NCI-H1105 (cell line): ENCODE measurements at places on chromosomes 1 and 21.

DNA sequence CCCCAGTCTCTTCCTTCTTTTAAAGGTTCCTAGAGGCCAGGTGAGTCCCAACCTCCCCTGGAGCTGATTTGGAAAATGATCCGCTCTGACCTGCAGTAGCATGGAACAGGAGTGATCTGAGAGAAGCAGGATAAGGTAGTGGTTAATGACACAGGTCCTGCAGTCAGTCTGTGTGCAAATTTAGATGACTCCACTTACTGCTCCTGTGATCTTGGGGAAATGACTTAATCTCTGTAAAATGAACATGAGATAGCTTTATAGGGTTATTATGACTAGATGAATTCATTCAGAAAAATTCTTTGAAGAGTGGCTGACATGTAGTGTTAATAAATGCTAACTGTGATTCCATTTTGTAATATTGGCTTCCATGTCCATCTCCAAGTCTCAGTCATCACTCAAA is 374.9 kb upstream of the CAMK1G start:
- DNase-seq, result no peak

DNA sequence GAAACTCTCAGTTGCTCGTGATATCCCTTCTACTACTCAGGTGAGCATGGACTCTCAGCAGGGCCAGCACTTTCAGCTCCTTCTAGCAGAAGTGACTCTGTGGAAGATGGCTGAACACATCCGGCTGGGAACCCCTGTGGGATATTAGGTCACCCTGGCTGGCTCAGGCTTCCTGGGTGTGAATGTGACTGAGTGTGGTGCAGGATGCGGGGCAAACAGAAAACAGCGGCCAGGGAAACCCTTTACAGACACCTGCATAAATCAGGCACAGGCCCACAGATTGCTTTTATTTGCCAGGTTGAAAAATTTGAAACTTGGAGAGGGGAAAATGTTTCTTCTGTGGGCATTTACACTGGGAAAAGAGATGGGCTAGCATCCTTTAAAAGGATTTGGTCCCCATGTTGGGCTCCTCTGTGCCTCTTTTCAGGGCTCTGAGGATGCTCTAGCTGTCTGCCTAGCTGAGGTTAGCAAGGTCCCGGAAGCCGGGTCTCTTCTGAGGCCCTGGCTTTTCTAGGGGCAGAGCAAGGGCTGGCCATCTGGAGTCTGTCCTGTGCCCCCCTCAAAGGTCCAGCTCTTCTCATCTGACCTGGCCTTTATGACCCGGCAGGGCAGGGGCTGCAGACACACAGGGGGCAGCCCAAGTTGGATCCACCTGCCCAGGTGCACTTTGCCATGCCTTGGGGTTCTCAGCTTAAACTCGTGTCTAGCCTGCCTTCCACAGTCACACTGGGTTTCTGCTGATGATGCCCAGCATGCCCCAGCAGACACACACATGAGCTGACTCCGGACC is 243.0 kb downstream of the SIPA1L2 start:
- DNase-seq, result no peak

DNA sequence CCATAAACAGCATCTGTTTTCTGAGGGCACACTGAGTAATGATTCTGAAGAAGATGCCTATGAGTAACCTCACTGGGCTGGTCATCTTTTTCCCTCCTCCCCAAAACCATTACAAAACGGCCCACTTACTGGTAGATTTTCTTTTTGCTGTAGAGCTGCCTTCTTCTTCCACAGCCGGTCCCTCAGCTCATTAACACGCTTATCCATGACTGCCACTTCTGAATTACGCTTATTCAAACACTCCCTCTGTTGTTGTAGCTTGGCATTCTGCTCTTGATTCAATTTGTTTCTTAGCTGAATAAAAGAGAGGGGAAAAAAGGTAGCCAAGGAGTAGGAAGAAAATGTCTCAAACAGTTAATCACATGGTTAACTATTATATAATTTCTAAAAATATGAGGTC is 43.1 kb downstream of the TP53BP2 start:
- no peak for DNase-seq

DNA sequence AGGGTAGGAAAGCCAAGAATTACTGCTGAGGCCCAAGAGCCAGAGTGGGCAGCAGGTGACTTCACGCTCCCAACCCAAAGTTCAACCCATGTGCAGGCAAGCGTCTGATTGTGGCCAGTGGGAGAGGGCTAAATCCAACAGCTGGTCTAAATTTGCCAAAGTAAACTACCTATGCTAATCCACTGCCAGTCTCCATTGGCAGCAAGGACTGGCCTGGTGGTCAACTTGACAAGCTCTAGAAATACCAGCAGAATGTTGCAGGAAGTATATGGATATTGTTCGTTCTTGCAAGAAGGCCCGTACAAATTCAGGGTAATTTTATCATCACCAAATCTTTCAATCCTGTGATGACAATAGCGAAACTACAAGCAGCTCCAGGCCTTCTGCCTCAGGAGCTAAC is 1.5 kb downstream of the TMEM63A start:
- no peak for DNase-seq

GRCh38 chr21:37620401-37620800 is 253.8 kb downstream of the DYRK1A start:
- DNase-seq, result no peak

DNA sequence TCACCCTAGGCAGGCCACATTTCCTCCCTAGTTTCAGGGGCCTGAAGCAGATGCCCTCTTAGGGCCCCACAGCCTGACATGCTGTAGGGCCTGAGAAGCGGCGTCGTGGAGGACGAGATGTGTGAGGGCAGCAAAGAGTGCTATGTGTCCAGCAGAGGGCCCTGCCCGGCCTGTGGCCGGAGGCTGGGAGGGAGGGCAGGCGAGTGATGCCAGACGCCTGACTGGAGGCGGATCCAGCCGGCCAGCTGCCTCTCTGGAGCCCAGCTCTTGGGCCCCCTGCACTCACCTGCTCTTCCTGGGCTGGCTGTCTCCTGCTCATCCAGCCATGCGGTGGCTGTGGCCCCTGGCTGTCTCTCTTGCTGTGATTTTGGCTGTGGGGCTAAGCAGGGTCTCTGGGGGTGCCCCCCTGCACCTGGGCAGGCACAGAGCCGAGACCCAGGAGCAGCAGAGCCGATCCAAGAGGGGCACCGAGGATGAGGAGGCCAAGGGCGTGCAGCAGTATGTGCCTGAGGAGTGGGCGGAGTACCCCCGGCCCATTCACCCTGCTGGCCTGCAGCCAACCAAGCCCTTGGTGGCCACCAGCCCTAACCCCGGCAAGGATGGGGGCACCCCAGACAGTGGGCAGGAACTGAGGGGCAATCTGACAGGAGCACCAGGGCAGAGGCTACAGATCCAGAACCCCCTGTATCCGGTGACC is at the start of gene GPR37L1:
Gene GPR37L1 (plus strand): TSS at position 279 of the 697 bp plus-strand sequence. CDS start 47 bp downstream, at position 326.
- no peak for DNase-seq

DNA sequence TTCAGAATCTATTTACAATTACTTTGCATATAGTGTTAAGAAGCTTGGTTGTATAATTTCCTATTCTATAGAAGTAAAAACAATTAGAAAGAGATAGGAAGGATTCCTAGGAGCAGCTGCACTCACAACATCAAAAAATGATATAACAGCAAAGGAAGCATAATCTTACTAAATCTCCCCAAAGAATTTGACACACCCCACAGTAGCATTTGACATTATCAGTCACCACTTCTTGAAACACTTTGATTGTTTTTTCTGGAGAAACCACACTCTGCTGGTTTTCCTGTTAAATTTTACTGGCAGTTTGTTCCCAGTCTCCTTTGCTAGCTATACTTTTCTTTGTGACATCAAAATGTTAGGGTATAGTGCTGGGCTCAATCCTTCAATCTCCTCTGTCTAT is 100.8 kb upstream of the KIAA1614 start:
- DNase-seq, result no peak

GRCh38 chr1:103783944-103784377 is 34.3 kb downstream of the AMY1C start:
- DNase-seq, result no peak

- DNase-seq, result no peak
Measured at GRCh38 chr1:200452850-200453552, 43.2 kb upstream of the ZNF281 start.

GRCh38 chr1:206979379-206980043 is 9.3 kb upstream of the FCAMR start:
- no peak for DNase-seq

DNA sequence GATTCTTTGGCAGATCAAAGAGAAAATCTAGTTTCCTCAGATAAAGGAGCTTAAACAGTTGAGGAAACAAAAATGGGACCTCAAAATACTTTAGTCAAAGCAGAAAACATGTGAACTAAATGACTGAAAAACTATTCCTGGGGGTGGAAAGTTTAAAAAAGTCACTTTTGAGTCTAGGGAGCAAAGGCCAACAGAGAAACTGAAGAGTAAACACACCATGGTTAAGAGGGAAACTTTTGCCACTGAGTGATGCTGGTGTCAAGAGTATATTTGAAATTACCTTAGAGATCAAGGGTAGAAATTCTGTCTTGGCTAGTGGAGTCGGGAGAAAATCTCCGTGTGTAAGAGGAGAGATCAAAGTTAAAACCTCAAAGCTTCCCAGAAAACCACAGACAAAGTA is 501.2 kb upstream of the ADGRL4 start:
- no peak for DNase-seq

- no peak for DNase-seq
Measured at GRCh38 chr1:53470584-53470983, 11.4 kb downstream of the DMRTB1 start.

- no peak for DNase-seq
Measured at GRCh38 chr1:16334655-16335340, 17.5 kb downstream of the FBXO42 start.

- no peak for DNase-seq
Measured at GRCh38 chr1:38088366-38088765, 41.8 kb upstream of the POU3F1 start.

GRCh38 chr1:210726621-210727020 is 397.9 kb downstream of the HHAT start:
- DNase-seq, result no peak

DNA sequence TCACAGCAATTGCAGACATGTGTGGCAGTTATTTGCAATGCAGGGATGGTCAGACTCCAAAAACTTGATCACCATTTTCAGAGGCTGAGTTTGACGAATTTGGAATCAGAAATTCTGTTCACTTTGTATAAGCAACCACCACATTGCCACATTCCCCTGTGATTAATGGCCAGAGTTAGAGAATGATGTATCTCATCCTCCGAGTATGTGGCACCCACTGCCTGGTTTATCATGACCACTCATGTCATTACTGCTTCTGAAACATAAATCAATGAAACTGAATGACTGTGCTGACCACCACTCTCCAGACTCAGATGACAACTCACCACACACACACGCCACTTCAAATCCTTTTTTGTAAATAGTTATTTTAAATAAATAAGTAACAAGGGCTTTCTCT is 66.6 kb upstream of the CACHD1 start:
- DNase-seq, result no peak

GRCh38 chr1:24051206-24051945 is 60.6 kb downstream of the MYOM3 start:
- no peak for DNase-seq

GRCh38 chr1:184910691-184911091 is 63.6 kb downstream of the NIBAN1 start:
- no peak for DNase-seq

- DNase-seq, result no peak
Measured at GRCh38 chr1:78570539-78570938, 49.7 kb upstream of the IFI44L start.

DNA sequence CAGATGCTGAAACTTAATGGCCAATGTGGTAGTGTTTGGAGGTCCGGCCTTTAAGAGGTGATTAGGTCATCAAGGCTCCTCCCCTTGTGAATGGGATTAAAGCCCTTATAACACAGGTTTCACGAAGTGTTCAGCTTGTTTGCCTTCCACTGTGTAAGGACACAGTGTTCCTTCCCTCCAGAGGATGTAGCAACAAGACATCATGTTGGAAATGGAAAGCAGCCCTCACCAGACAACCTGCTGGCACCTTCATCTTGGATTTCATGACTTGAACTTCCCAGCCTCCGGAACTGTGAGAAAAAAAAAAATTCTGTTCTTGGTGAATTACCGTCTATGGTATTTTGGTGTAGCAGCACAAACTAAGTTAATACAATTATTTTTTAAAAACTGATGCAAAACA is 613.8 kb downstream of the KIF26B start:
- no peak for DNase-seq

DNA sequence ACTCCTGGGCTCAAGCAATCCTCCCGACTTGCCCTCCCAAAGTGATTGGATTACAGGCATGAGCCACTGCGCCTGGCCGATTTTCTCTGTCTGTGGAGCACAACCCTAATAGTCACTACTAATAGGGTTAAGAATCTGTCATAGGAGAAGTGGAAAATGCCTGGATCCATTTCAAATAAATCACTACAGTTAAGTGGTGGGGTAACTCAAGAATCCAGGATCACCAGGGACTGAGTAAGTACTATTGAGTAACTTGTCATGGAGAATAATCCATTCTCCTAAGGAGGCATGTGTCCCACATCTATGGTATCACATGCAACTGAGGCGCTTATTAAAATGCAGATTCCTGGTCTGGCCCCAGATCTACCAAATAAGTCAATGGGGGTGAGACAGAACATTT is 53.2 kb downstream of the OPTC start:
- DNase-seq, result no peak

DNA sequence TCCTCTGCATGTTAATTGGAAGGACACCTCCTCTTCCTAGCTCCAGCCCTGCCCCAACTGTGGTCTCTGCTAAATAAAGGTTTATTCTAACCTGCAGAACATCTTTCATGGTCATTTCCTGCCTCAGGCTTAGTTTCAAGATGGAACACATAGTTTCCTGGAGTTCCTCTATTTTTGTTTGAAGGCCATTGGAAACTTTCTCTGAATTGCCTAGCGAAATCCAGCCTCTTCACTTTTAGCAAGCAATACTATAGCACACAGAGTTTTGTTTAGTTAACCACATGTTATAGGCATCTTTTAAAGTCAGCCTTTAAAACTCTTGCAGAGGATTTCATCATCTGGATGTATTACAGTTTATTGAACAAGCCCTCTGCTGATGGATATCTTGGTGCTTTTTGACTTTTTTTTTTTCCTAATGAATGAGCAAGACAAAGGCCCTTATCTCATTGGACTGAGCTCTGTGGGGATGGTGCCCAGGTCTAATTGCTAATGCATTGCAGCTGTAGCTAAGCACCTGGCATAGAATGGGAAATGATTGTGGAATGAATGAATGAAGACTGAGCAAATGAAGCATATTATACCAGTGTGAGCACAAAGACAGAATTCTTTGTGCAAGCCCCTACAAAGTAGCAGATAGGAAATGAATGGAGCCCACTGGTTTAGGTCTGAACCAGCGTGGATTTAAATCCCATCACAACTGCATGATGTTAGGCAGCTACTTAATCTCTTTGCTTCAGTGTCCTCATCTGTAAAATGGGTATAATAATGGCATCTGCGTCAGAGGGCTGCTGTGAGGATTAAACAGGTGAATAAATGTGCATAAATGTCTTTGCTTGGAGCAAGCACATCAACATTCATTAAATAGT is 641 bp upstream of the CFAP107 start:
- DNase-seq, result no peak
